Renal cortical epithelial cell (primary cell): ENCODE measurements at places on chromosomes 3 and 15. TPM values are rescaled to one million over a fixed set of nuclear protein-coding genes. Genes with fewer than 3 reads are reported as not detected.

GRCh38 chr15:51327081-51327480, 11.3 kb downstream of the CYP19A1 start:
- no peak for DNase-seq

- no peak for DNase-seq
Measured at GRCh38 chr3:127690823-127691452, 18.2 kb downstream of the ABTB1 start.

GRCh38 chr3:178107804-178108203, 428.4 kb upstream of the KCNMB2 start:
- no peak for DNase-seq

DNA sequence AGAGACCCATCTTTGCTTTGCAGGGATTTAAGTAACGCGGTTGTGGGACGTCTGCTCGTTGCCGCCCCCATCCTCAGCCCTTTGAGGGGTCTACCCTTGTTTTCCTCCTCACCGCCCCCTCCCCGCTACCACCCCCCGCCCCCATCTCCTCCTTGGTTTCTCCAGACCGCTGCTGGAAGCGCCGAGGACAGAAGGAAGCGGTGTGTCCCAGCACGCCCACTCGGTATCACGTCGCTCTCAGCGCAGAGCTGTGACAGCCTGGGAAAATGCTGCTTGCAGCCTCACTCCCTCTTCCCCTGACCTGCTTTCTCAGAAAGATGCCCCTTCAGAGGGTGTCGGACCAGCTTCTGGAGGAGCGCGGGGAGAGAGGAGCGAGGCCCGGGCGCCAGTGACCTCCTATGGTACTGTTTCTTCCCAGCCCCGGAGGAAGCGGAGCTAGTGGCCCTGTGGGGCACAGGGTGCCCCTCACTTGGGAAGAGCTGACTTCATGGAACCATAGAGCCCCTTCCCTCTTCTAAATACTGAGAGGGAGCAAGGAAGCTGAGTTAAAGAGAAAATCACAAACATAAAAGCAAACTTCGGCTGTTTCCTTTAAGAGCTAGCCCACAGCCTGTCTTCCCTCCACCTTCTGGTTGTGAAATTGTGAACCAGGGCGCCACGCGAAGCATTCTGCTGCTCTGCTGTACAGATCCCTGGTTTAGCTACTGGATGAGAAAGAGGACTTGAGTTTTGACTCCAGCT, 698 bp downstream of the IL1RAP start:
- DNase-seq: peak; percentile 56

SPINK8 gene
- total RNA-seq: not detected in 2 replicates
